ENCODE measurements at places on chromosomes 2 and 18. TPM values are rescaled to one million over a fixed set of nuclear protein-coding genes. Genes with fewer than 3 reads are reported as not detected.

The NEB gene
- total RNA-seq: 4.3 TPM

The SERPINB11 gene
- total RNA-seq: not detected

The SLC9A2 gene
- 1.8 TPM for total RNA-seq

The PARD6G gene
- 4.4 TPM for total RNA-seq

The VAMP5 gene
- total RNA-seq: 29.7 TPM

The CNDP1 gene
- 66.9 TPM for total RNA-seq

The ANKRD12 gene
- 163 TPM for total RNA-seq

The RAX gene
- not detected for total RNA-seq

The GALR1 gene
- 1.2 TPM for total RNA-seq

DNA sequence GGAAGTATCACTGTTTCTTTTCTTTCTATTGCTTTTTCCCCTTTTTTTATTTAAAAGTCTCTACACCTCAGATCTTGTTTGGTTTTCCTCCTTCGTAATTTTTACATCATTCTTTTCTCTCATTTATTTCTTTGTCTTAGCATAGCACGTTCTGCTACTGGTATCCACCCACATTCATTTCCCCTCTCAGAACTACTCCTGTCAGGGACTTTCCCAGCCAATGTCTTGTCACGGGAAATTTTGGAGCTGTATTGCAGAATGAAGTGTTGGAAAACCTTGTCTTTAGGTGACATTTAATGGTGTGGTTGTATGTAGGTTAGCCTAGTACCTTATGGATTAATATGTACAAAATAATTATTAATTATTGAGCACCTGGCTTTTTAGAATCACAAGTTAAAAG is 34.0 kb downstream of the TTLL4 start:
- no peak for DNase-seq

DNA sequence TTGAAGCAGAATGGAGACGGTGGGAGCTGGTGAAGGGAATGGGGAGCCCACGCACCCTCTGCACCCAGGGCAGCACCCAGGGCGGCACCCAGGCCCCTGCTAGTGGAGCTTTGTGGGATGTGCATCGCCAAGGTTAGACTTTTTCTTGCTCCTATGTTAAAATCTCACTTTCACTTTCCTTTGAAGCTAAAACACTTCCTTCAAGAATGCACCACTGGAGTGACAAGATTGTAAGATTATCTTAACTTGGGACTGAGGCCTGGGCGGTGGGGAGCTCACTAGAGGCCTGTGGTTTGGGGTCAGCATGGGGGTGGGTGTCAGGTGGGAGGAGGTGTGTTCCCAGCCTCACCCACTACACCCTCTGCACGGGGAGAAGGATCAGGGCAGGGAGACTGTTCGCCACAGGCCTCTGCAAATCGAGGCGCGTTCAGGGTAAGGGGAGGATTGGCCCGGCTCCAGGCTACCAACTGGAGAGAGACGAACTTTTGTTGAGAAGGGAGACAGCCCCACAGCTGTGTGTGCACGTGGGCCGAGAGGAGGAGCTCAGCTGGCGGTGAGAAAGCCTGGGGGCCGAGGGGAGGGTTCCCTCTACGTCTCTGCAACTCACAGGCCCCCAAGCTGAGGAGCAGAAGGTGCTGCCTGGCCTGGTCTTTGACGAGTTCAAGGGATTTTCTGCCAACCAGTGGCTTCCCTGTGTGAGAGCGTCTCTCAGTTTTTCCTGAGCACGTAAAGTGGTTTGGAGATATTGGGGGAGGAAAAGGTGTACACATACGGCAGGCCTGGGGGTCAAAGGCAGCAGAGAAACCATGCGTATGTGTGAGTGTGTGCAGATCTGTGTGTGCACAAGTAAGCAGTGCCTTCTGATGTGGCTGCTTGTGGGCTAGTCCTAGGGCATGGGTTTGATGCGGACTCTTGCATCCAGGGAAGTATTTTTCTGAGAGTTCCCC is 147.7 kb downstream of the KLHL29 start:
- no peak for DNase-seq

GRCh38 chr2:38592951-38593350 is 9.8 kb downstream of the HNRNPLL start:
- no peak for DNase-seq

GRCh38 chr2:226552571-226553285 is 246.9 kb downstream of the IRS1 start:
- no peak for DNase-seq

- no peak for DNase-seq
Observed at GRCh38 chr2:64919261-64919660, 69.9 kb upstream of the SLC1A4 start.

DNA sequence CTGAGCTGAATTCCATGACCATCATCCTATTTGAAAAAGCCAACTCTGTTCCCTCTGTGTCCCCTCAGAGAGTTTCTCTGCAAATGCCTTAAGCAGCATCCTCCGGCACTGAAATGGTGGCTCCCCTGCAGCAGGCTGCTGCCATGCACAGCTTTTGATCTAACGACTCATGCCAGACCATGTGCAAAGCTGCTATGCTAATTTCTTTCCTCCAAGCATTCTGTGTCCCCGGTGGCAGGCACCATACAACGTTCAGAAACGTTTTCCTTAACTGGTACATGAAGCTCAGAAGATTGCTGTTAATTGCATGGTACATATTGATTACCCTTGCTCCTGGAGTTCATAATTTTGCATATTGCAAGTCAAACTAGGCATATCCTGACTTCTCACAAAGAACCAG is 336.8 kb downstream of the RBM43 start:
- DNase-seq: no peak

DNA sequence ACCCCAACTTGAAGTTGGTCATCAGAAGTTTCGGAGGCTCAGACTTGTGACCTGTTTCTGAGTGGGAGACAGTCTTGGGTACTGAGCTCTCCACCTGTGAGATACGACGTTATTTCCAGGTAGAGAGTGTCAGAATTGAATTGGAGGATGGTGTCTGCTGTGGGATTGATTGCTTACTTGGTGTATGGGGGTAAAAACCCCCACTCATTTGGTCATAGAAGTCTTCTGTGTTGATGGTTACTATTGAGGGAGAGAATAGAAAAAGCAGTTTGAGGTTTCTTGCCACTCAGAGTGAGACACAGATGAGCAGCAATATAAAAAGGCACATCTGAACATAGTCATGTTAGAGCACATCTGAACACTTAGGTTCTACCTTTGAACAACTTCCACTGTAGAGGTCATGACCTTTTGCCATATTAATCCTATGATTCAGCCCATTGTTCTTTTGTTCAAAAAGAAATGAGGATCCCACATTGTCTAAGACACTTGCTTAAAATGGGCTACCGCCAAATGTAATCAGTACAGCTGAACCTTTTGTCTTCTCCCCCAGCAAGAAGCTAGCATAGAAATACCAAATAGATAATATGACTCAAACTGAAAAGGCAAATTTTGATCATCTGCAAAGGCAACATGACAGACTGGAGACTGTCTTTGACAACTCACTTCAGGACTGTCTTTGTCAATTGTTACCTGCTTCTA is 73.3 kb downstream of the NAB1 start:
- DNase-seq: no peak

DNA sequence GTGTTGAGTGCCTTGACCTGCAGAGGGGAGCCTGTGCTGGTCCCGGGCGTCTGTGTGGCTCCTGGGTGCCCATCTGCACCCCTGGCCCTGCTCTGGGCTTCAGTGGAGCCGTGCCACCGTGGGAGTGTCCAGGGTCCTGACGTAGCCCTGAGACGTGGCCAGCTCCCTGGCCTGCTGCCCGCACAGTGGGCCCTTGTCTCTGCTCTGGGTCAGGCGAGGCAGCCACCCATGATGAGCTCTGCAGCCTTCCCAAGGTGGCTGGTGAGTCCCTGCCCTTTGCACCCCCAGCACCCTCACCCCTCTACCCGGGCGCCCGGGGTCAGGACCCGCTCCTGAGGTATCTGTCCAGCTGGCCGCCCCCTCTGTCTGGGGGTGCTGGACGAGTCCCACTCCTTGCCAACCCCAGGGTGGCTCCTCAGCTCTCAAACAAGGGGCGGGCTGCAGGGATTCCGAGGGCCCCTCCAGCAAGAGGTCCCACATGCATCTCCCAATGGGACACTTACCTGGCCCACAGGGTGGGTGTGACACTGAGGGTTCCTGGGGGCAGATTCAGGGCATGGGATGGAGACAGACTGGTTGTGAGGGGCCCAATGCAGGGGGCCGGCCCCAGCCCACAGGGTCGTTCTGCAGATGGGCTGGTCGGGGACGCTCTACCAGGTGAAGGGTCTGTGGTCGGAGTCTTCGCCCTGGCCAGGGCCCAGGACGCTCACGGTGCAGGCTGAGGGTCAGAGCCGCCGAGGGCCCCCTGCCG is 2.4 kb downstream of the NEU4 start:
- peak; percentile 82 for DNase-seq

- DNase-seq: no peak
Observed at GRCh38 chr2:17422061-17422460, 96.2 kb downstream of the RAD51AP2 start.

DNA sequence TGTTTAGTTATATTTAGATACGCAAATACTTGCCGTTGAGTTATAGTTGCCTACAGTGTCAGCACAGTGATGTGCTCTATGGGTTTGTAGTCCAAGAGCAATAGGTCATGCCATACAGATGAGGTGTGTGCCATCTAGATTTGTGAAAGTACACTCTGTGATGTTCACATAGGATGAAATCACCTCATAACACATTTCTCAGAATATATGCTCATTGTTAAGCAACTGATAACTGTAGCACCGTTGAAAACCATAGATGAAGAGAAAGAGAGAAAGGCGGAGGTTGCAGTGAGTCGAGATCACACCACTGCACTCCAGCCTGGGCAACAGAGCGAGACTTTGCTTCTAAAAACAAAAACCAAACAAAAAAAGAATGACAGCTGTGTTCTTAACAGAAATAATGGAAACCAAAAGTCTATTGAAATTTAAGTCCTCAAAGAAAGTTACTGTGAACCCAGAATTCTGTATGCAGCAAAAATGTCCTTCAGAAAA is 9.5 kb downstream of the DGKD start:
- no peak for DNase-seq

GRCh38 chr2:15334644-15335326 is 226.3 kb downstream of the NBAS start:
- DNase-seq: no peak

DNA sequence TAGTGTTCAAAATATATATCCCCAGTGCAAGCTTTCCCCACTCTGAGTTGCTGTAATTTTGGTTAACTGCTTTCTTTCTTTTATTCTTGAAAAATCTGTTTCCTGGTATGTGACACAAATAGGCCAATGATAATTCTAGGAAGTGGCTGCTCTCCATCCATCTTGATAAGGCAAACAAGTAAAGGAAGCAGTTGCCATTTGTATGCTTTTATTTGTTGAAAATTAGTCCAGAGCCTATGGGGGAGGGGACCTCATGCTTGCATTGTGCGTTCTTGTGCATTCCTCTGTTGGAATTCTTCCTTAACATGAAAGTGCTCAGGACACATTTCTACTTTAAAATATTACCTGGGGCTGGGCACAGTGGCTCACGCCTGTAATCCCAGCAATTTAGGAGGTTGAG is 111.2 kb upstream of the FSHR start:
- DNase-seq: no peak

GRCh38 chr2:98713332-98714015 is 17.5 kb downstream of the MGAT4A start:
- DNase-seq: no peak

- DNase-seq: no peak
Observed at GRCh38 chr18:62037989-62038778, 145.4 kb upstream of the RNF152 start.

DNA sequence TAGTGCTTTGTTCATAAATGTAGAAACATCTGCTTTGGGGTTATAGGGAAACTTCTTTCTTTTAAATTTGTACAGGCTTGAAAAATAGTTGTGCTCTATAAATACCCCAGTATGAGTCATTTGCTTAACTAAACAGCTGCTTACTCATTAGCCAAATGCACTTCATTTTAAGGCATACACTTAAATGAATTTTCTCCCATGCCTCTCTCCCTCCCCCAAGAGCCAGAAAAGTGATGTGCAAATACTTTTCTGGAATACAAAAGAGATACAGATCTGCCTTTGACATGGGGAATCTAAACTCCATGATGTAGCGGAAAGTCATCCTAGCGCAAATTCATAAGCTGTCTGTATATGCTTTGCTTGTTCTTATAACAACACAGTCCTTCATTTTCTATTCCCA is 469.4 kb downstream of the DLGAP1 start:
- no peak for DNase-seq

- no peak for DNase-seq
Observed at GRCh38 chr2:197258580-197258979, 52.0 kb downstream of the ANKRD44 start.
